Occipital lobe (tissue), 3 donors: ENCODE measurements at places on chromosomes 16 and 17. TPM values are rescaled to one million over a fixed set of nuclear protein-coding genes. Genes with fewer than 3 reads are reported as not detected.

CCT6B gene
- 2.3 TPM for total RNA-seq

- DNase-seq = no peak
Measured at GRCh38 chr17:80830020-80830780, 161.4 kb upstream of the CHMP6 start.

- DNase-seq = no peak
Measured at GRCh38 chr17:1604831-1605528, 23.7 kb downstream of the SLC43A2 start.

GRCh38 chr17:55660178-55660886, 62.3 kb downstream of the TMEM100 start:
- DNase-seq = no peak

DNA sequence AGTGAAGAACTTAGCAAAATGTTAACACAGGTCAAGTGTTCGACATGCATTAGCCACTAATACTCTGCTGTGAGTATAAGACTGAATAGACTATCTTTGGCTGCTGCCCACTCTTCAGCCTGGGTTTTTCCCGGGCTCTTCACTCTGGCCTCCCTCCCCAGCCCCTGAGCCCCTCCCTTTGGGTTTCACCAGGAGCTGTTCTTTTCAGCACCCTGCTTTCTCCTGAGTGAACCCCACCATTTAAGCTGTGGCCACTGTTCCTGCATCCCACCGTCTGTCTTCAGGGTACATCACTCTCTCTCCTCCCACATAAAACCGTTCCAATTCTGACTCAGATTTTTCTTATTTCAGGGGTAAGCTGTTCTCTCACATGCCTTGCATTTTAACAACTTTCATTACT, 92.0 kb upstream of the ASIC2 start:
- no peak for DNase-seq

GRCh38 chr17:62628831-62629555, 1.5 kb downstream of the MRC2 start:
- DNase-seq = no peak

CCL15 gene
- total RNA-seq = not detected

- no peak for DNase-seq
Measured at GRCh38 chr16:88601313-88602036, 31.3 kb downstream of the ZC3H18 start.
